ENCODE measurements at places on chromosomes 5 and 9.

GRCh38 chr5:11985993-11986392, 81.7 kb upstream of the CTNND2 start:
- DNase-seq = no peak

- no peak for DNase-seq
Measured at GRCh38 chr9:121748727-121749423, 97.4 kb downstream of the DAB2IP start.

DNA sequence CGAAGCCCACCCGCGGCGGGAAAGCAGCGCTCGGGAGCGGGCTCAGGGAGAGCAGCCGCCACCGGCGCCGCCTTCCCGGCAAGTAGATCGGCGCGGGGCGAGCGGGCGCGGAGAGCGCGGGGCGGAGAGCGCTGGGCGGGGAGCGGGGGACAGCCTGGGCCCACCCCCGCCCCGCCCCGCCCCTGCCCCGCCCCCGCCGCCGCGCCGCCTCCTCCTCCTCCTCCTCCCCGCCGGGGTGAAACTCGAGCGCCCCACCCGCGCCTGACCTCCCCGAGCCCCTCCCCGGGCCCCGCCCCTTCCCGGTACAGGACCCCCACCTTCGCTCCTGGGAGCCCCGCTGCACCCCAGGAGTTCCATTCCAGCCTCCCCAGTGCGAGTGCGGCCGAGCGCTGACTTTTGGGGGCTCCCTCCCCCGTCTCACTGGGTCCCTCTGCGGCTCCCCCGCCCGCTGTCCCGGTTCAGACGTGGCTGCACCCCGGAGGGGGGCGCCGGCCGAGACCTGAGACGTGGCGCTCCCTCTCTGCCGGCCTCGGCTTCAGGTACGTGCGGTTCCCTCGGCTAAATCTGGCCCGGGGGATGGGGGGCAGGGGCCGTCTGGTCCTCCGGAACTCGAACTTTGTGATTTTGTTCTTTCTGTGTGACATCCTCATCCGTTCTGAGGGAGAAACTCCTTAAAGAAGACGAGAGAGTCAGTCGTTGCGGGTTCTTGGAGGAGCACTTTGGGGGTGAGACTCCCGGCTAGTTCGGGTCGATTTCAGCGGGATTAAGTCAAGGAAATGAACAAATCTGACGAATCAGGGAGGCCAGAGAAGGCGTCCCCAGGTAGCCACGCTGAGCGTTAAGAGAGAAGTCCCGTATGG, at the start of gene SEMA5A:
Gene SEMA5A, minus strand, starts transcription at position 84 of the 860 bp plus-strand sequence. CDS start 166,129 bp downstream, outside the sequence.
- peak; percentile 14 for DNase-seq

- DNase-seq = peak; percentile 17
Measured at GRCh38 chr9:125889476-125890419, 142.6 kb downstream of the PBX3 start.

DNA sequence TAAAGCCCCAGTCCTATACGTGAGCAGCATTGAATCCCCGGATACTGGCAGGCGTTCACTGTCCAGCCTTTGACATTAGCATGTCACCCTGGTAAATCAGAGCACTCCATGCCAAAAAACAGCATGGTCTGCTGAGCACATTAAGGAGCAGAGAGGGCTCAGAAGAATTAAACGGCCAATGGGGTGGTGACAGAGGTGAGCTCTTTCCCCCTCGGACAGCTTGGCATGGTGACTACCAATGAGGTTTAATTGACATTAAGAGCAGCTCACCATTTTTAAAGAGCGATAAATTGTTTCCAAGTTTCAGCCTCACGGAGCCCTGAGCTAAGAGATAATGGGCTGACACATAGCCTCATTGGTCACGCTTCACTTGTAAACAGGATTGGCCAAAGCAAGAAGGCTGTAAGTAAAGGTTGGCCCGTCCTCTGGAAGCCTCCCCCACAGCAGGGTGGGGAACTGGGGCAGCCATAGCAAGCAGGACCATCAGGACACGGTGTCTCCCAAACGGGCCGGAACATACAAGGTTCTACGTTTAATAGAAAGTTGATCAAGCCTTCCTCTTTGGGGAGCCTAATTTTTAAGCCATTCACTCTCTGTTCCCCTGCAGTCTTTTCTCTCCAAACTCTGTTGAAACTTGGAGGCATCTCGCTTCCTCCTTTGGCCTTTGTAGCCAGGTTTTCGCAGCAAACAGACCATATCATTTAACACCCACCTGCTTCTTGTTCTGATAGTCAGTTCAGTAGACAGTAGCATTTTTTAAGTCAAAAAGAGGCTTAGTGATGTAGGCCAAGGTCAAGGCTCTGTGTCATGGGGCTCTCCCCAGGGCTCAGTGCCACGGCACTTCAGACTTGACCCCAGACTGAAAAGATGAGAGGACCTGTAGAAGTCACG, 25.9 kb downstream of the QRFP start:
- no peak for DNase-seq

DNA sequence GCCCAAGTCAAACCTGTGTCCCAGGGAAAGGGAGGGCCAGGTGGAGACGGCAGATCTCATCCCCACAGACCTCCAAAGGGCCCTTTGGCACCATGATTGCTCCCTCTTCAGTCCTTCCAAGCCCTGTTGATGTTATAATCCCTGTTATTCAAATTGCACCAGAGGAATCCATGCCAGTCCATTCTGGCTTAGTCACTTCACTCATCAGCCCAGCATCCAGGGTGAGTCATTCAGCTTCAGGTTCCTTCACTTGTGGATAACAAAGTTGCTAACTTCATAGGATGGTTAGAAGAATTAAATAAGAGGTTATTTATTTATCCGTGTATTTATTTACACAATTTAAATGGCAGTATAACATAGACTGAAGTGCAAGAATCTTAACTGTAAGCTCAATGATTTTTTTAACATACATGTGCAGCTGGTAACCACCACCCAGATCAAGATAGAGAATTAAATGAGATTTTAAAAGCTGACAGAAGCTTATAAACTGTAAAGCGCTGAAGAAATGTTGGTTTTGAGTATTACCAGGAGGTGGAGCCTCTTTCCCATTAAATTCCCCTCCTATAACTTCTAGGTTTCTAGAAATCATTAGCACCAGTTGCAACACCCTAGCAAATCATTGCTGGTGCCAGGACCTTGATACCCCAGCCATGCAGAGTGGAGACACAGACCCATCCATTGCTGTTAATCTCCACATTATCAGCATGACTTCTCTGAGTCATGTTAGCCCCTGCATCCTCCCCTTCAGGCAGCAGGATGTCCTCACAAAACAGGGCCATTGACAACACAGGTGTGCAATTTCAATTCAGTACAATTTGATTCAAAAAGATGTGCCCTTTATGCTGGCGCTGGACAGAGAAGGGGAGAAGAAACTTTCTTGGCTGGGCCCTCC, 77.4 kb downstream of the SEC61B start:
- no peak for DNase-seq

DNA sequence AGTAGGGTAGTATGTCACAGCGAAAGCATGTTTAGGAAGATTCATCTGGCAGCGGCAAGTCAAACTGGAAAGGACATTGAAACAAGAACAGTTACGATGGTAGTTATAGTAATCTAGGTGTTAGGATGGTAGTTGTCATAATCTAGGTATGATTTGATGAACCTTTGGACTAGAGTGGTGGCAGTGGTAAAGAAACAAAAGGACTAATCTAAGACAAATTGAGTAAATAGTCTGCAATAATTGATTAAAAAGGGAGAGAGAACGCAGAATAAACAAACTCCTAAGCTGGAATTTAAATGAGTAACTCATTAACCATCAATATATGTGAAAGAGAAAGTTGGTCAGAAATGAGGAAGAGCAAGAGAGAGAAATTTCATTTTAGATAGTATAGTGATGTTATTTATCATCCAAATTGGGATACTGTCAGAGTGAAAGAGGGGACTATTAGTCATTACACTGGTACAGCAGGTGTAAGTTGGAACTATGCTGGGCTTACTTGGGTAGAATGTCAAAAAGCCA, 56.8 kb downstream of the MTREX start:
- no peak for DNase-seq

- no peak for DNase-seq
Measured at GRCh38 chr5:20572614-20573013, 584.6 kb upstream of the CDH18 start.

DNA sequence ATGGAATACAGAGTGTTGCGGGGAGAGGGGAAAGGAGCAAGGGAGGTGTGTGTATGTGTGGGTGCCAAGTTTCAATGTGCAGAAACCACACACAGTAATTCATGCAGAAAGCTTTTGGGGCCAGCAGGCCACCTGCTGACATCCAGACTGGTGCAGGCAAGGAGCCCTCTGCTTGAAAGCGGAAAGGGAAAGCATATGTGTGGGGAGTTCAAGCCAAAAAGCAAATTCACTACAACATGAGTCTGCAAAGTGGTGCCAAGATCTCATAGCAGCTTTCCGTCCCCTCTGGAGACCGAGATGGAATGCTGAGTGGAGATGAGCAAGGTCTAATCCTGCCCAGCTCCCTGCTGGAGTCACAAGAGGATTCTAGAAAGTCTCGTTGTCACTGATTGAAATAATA, 159.7 kb upstream of the VLDLR start:
- DNase-seq = no peak

DNA sequence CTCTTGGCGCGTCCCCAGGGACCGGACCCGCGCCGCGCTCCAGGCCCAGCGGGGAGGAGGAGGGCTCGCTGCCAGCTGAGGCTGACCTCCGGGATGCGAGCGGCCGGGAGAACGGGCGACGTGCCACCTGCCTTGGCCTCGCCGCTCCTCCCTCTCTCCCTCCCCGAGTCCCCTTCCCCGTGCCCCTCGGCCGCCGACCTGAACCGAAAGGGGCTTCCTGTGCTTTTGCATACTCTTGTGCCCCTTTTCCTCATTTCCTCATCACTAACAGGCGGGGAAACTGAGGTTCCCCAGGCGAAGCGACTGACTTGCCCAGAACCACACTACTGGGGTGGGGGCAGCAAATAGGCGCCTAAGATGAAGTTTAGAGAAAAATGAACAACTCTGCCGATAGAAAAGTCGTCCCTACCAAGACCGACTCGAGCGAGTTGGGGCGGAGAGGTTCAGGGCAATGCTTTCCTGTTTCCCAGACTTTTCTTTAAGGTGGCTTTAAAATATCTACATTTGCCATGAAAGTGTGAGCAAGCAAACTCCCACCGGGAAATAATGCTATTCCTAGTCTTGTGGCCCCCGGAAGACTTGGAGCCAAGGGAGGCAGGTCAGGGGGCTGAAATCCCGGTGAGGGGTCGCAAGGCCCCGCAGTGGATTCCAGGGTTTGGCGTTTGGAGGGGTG, 580 bp upstream of the DUSP1 start:
- DNase-seq = no peak

GRCh38 chr5:164671640-164672039, 1166.2 kb downstream of the MAT2B start:
- no peak for DNase-seq

DNA sequence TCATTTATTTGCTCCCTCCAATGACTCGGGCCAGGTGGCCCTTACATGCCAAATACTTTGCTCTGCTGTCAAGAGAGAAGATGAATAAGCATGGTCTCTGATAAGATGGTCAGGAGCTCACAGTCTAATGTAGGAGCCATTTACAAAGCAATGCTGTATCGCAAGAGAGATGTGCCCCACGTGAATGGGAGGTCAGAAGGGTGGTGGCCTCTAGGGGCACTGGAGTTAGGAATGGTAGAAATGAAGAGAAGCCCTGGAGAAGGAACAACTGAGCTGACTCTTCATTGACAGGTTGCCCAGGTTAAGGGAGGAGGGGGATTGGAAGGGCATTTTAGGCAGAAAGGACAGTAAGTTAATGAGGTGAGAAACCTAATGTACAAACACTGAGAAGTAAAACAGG, 286.5 kb downstream of the KCTD16 start:
- DNase-seq = no peak

- no peak for DNase-seq
Measured at GRCh38 chr5:14172149-14172795, 29.1 kb downstream of the TRIO start.

DNA sequence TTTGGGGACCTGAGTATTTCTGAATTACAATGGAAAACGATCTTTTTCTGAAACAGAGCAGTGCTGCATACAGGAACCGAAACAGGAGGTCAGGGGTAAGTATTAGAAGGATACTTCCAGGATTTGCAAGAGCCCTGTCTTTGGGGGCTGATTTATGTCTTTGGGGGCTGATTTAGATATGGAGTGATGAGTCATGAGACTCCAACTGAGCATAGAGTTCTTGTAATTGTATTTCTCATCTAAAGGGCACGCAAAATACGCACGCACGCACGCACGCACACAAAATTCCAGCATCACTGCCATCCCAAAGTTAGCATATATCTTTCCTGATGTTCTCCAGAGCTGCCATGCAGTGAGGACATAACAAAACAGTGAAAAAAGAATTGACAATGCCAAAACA, 414.8 kb upstream of the CCNH start:
- no peak for DNase-seq

DNA sequence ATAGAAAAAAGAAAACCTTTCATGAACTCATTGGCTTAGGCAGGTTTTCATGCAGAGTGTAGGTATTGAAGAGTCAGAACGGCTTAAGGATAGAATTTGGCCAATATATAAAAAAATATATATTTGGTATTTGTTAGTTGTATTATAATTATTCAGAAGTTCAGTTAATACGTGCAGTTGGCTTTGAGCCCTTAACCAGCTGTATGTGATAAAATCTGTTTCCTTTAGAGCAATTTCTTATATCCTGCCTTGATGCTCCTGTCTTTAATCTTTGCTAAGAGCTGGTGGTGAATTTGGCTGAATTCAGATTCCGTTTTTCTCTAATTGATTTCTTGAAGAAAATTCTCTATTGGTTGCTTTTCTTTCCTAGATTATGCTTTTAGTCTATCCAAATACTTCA, 3.7 kb downstream of the ANXA1 start:
- DNase-seq = no peak

- DNase-seq = no peak
Measured at GRCh38 chr5:38796742-38797108, 49.1 kb upstream of the OSMR start.

GRCh38 chr5:126597156-126597555, 2.1 kb upstream of the ALDH7A1 start:
- no peak for DNase-seq

- no peak for DNase-seq
Measured at GRCh38 chr5:172749076-172749475, 21.9 kb downstream of the DUSP1 start.

GRCh38 chr9:136661641-136662325, 933 bp upstream of the EGFL7 start:
- DNase-seq = no peak

GRCh38 chr5:143213231-143213850, 190.1 kb downstream of the NR3C1 start:
- no peak for DNase-seq

DNA sequence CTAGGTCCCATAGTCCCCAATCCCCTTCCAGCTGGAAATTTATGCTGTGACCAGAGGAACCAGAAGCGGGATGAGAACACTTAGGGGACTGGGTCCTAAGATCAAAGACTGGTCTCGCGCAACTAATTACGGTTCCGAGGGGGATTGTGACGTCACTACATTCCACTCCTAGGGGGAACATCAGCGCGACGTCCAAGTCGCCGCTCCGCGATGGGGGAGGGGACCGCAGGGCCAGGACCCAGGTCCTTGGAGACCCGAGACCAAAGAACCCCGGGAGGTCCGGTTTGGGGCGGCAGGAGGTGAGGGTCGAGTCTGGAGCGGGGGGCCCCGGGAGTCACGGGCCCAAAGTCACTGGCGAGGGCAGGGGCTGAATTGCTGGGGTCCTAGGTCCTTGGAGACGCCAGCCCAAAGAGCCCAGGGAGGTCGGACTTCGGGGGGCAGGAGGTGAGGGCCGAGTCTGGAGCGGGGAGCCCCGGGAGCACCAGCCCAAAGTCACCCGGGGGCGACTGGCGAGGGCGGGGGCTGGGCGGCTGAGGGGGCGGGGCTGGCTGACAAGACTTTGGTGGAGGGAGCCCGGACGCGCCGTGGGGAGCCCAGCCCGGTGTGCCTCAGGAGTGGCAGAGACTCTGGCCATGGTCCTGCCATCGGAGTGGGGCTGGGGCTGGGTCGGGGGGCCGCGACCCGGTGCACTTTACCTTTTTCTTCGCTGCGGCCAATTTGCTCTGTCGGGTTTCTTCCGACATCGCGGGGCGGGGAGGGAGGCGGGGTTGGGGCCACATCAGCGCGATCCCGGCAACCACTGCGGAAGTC, at the start of gene GOLGA2:
Gene GOLGA2, minus strand, starts transcription at position 810 of the 810 bp plus-strand sequence. Its CDS starts 31 bp downstream, at position 779.
- DNase-seq = no peak

Measured in activated CD8-positive, alpha-beta memory T cell treated with anti-CD3 and anti-CD28 coated beads for 1 hour (primary cell).